CD4-positive, CD25-positive, alpha-beta regulatory T cell (primary cell): ENCODE measurements at places on chromosomes 2 and 18.

- DNase-seq, result peak; percentile 83
Observed at GRCh38 chr2:8477552-8478470, 204.0 kb upstream of the ID2 start.

DNA sequence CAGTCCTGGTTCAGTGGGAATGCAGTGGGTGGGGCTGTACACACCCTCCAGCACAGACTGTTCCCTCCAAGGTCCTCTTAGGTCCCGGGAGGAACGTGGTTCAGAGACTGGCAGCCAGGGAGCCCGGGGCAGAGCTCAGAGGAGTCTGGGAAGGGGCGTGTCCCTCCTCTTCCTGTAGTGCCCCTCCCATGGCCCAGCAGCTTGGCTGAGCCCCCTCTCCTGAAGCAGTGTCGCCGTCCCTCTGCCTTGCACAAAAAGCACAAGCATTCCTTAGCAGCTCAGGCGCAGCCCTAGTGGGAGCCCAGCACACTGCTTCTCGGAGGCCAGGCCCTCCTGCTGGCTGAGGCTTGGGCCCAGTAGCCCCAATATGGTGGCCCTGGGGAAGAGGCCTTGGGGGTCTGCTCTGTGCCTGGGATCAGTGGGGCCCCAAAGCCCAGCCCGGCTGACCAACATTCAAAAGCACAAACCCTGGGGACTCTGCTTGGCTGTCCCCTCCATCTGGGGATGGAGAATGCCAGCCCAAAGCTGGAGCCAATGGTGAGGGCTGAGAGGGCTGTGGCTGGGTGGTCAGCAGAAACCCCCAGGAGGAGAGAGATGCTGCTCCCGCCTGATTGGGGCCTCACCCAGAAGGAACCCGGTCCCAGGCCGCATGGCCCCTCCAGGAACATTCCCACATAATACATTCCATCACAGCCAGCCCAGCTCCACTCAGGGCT is 17.5 kb upstream of the FAHD2A start:
- no peak for DNase-seq

- no peak for DNase-seq
Observed at GRCh38 chr2:224994242-224994823, 47.9 kb downstream of the DOCK10 start.

GRCh38 chr2:240013343-240013742 is 11.8 kb downstream of the NDUFA10 start:
- no peak for DNase-seq

DNA sequence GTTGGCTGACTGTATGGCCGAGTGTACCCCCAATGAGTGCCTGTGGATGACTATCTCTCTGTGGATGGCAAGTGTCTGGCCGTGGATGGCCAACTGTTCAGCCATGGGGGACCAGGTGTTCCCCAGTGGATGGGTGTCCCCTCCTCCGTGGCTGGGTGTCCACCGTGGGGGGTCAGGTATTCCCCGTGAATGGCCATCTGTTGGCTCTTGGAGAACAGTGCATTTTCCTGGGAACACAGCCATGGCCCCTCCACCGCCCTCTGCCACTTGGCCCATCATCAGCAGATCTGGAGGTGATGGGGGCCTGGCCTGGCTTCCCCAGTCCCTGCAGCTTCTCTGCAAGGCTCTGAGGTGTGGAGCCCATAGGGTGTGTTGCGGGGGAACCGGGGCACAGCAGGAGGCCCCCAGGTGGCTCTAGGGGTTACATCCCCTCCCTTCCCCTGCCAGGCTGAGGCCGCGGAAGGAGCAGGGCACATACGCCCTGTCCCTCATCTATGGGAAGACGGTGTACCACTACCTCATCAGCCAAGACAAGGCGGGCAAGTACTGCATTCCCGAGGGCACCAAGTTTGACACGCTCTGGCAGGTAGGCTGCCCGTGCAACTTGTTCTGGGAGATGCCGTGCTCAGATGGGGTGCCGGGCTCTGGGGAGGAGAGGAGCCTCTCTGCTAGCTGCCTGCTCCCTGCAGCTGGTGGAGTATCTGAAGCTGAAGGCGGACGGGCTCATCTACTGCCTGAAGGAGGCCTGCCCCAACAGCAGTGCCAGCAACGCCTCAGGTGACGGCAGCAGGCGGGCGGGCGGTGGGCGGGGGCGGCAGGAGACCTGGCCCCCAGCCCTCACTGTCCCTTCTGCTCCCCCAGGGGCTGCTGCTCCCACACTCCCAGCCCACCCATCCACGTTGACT is 19.3 kb downstream of the ZAP70 start:
- DNase-seq, result no peak

DNA sequence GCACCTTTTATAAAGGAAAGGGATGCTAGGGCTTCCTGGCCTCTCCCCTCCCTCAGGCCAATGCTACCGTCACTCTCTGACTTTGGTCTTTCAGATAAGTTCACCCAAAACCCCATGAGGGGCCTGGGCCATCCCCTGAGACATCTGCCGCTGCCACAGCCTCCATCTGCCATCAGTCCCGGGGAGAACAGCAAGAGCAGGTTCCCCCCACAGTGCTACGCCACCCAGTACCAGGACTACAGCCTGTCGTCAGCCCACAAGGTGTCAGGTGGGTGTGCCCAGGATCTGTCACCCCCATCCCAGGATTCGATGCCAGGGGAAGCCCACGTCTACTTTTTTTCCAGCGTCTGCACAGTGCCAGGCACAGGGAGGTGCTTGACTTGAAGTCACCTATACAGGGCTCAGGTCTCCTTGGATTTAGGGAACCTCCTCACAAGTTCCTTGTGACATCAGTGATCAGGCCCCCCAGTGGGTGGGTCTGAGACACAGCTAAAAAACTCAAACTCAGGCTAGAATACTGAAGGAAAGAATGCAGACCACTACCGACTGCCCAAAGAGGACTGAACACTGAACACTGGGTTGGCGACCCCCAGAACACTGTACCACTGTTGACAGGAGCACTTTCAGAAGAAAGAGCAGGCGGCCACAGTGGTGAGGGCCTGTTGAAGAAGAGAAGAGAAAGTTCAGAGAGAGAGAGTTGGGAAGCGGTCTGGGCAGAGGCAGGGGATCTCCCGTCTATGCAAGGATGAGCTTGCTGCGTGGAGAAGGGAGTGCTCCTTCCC is 85.3 kb downstream of the EPAS1 start:
- DNase-seq, result no peak

DNA sequence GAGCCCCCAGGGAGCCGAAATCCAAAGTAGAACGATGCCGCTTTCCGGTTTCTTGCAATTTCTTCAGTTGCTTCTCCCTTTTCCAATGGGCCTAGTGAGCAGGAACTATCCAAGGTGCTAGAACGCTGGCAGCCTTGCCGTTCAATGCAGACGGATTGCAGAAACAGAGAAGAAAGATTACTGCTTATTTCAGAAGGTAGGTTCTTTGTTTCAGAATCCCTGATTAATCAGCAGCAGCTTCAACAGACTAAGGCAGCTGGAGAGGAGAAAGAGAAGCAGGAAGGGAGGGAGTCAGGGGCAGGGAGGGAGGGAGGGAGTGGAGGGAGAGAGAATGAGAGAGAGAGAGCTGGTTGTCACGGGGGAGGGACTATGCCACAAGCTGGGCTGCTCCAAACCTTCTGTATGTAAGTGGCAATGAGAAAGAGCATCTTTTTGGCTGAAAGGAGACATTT is 576 bp downstream of the NYAP2 start:
- DNase-seq, result no peak

DNA sequence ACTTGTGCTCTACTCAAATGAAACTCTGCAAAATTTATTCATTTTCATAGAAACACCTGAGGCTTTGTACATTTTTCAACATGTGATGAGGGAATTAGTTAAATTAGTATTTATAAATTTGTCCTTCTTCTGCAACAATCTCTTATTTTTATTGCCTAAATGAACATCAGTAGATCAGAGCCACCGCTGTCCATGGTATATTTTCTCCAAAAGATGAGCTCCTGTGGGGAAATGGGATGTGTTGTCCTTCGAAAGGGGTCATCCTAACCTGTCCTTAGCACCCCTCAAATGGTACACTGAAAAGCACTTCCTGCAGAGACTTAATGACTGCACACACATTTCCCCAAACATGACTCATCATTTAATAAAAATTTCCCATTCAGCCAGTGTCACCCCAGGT is 714.6 kb downstream of the MBD2 start:
- no peak for DNase-seq

- no peak for DNase-seq
Observed at GRCh38 chr2:191933307-191934105, 86.6 kb upstream of the CAVIN2 start.

GRCh38 chr2:113167962-113168340 is 5.8 kb upstream of the PSD4 start:
- DNase-seq, result no peak

GRCh38 chr2:60459851-60460250 is 93.6 kb downstream of the BCL11A start:
- no peak for DNase-seq

DNA sequence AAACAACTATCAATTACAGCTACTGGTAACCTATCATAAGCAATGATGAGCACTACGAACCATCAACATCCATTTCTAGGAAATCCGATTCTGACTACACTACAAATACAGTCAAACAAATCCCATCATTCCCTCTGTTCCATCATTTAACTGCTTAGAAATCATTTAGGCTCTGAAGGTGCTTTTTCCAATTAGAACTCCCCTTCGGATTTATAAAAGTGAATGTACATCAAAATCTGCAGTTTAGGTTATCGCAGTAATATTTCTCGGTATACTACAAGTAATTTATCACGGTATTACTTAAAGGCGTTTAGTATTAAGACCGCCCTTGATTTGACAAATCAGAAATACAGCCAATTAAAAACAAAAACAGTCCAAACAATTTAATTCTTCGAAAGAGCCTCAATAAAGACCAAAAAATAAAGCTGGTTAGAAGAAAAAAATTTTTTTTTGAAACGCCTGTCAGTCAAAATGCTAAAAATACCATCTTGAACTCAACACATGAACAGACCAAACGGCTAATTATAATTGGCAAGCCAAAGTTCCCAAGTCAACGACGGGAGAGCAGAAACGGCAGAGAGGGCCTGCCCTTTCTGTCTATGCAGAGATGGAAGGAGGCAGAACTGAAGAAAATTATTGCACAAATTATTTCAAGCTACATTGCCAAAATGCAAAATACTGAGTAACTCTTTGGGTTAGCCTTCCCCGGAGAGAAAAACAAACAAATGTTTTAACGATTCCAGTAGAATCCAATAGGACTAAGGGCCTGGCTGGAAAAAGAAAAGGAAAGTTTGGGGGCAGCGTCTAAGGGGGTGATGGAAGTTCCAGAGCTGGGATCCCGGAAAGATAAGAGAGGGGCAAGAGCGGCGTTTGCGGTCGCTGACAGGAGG is 1.2 kb downstream of the VPS54 start:
- DNase-seq, result peak; percentile 68

DNA sequence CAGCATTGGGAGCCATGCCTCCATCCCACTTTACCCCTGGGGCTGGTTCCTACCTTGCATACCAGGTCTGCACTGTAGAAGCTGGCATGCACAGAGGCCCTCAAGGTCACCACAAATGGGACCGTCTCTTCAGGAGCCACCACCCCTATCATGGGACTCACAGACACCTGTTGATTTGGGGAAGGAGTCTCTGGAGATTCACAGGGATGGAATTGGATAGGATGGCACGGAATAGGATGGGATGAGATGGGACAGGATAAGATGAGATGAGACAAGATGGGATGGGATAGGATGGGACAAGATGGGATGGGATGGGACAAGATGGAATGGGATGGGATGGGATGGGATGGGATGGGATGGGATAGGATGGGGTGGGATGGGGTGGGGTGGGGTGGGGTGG is 16.1 kb upstream of the CRYBA2 start:
- no peak for DNase-seq

DNA sequence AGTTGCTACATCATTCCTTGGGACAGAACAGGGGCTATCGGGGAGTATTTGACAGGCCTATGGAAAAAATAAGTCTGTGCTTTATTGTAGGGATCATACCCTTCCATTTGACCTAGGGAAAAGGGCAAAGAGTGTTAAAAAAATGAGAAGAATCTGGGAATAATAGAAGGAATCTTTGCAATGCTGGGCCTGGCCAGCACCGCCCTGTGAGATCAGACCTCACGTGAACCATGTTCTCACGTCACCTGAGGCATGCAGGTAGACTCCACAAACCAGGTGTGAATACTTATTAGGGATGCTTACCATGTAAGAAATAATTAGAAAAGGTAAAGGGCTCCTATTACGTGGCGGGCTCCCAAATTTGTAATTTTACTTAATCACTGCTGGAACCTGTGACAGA is 177.5 kb upstream of the GATA6 start:
- DNase-seq, result no peak

DNA sequence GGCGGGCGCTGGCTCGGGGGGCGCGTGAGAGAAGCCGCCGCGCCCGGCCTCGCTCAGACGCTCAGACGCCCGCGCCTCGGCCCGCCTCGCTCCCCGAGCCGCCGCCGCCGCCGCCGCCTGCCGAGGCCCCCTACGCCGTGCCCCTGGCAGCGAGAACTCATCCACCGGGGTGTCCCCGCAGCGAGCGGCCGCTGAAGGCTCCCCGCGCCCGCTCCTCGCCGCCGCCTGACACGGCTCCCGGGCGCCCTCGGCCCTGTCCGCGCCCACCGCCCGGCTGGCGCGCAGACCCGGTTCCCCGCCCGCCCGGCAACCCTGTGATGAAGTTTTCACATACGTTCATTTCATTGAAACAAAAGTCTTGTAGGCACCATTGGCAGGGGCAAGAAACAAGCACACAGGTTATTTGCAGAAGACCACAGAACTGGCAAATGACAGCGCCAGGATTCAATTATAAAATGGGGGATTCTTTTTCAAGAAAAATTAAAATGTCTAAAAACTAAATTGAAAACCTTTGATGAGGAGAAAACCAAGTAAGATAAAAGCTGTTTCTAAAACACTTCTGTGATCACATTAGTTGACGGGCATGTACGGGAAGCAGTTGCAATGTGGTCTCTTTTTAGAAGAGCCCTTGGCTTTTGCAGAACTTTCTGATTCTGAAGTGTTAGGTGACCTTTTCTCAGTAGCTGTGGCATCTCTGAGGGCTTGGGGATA is 50.5 kb upstream of the TUBA3D start:
- DNase-seq, result no peak

DNA sequence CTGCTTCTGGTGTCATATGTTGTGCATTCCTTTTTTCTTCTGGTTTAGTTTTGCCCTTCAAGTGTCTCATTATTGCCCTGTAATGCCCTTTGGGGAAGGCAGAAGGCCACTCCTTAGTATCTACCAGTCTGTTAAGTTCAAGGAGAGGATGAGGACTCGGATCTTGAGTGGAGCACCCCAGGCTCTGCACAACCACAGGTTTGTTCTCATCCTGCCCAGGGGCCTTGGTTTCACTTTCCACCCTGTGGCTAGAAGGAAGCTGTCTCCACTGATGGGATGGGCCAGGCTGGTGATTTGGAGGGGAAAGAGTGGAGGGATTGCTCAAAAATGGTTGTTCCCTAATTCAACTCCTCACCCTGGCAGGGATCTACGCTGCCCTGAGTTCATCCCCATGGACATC is 30.2 kb upstream of the RAB11FIP5 start:
- DNase-seq, result no peak

GRCh38 chr2:105387225-105387624 is 11.6 kb downstream of the FHL2 start:
- no peak for DNase-seq
